Testis (tissue), 5 donors: ENCODE measurements at places on chromosomes 13 and 19.
A peak's percentile ranks its signal among the peaks of the same experiment; 100 is the strongest.

- no peak overlapping the region for H3K4me3 ChIP-seq
- no peak for DNase-seq
- peaks cover 11% of the 10 kb centered on the region for H3K4me1 ChIP-seq
These were observed 52.8 kb downstream of the COL4A2 start for GRCh38 chr13:110359840-110360301.

DNA sequence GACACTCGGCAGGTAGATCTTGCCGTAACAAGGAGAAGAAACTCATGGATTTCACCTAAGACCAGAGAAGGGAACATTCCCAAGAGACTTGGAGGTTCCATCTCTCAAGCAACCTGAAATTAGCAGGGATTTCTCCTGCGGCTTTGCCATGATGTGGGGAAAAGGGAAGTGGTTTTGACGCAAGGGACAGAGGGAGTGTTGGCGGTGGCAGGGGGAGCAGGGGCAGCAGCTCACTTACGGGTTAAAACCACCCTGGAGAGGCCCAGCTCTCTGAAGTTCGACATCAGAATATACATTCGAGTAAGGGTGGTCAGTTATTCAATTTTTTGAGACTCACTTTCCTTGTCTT is 76.1 kb upstream of the POMP start:
- no peak for DNase-seq
- no peaks in the 10 kb centered on the region for H3K36me3 ChIP-seq
- no peak overlapping the region for H3K27ac ChIP-seq
- no peaks in the 10 kb centered on the region for H3K4me1 ChIP-seq
- no peak overlapping the region for H3K4me3 ChIP-seq

GRCh38 chr19:48095612-48096175 is 14.9 kb downstream of the PLA2G4C start:
- no peak overlapping the region for H3K4me3 ChIP-seq
- no peak overlapping the region for H3K27ac ChIP-seq
- no peaks in the 10 kb centered on the region for H3K36me3 ChIP-seq
- no peaks in the 10 kb centered on the region for H3K4me1 ChIP-seq

GRCh38 chr13:49927755-49928154 is 8.4 kb downstream of the SPRYD7 start:
- no peak overlapping the region for H3K27ac ChIP-seq
- no peaks in the 10 kb centered on the region for H3K36me3 ChIP-seq
- DNase-seq: no peak
- H3K4me3 ChIP-seq: no peak overlapping the region
- H3K27me3 ChIP-seq: no peaks in the 10 kb centered on the region

DNA sequence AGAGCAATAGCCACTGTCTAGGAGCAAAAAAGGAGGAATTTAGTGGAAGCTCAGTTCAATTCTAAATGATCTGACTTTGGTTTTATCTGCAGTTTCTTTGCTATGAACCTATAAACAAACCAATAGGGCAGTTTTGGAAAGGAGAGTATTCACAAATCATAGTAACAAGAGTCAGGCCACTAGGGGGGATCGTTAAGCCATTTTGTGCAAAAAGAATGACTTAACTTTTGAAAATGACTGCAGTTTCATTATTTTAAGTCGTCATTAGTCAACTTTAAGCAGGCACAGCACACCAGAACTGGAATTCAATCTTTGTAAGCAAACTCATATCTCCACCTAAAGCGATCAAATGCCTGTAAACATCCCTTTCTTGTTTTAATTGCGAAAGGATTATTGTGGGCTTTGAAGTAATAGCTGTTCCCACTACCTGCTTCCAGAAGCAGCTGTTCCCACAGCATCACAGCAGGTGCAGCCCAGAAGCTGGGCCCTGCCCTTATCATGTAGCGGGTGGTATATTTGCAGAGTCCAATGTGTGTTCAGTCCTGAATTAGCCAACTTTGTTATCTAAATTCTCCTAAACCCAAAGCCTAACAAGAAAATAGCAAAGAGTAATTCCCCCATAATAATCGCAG is 51.5 kb downstream of the SOX21 start:
- no peaks in the 10 kb centered on the region for H3K36me3 ChIP-seq
- H3K4me3 ChIP-seq: no peak overlapping the region
- DNase-seq: no peak
- no peaks in the 10 kb centered on the region for H3K4me1 ChIP-seq

DNA sequence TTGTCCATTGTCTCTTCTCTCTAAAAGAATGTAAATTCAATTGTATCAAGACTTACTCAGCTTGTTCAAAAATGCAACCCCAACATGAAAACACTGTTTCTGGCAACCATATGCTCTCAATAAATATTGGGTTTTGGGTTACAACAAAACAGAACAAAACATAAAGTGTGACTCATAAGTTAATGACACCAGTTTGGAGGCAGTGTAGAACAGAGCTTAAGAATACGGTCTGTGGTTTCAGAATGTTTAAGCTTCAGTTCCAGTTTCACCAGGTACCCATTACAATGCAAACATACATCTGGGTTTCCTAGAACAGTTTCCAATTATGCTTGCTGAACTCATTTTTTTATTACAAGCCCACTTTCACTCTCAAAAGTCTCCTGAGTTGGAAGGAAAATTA is 285.8 kb upstream of the PCDH9 start:
- no peak overlapping the region for H3K4me3 ChIP-seq
- H3K36me3 ChIP-seq: no peaks in the 10 kb centered on the region
- H3K27ac ChIP-seq: no peak overlapping the region

- no peaks in the 10 kb centered on the region for H3K4me1 ChIP-seq
- no peak overlapping the region for H3K4me3 ChIP-seq
- no peaks in the 10 kb centered on the region for H3K27me3 ChIP-seq
These were observed 1417.3 kb downstream of the OLFM4 start for GRCh38 chr13:54445865-54446264.

DNA sequence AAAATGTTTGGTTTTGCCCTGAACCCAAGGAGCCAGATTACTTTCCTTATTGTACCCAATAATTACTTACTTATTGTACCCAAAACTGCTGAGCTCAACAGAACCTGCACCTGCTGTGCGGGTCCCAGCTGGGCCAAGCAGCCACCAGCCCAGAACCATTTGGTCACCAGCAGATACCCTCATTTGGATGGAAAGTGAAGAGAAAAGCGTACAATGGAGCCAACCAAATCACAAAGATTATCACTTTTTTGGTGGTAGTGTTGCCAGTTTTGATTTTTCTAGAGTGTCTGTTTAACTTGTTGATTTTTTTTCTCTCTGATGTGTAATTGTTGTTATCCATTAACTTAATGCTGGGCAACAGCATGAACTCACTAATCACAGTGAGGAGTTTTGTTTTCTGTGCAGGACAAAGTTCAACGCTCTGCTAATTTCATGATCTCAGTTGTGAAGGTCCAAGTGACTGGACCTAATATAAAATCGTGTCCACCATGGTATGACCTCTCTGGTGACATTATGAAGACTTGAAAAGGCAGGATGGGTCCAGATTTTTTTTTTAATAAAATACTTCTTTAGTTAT is 23.8 kb downstream of the SPATA13 start:
- peak overlapping the region; percentile 18 for H3K27ac ChIP-seq
- peaks cover 6% of the 10 kb centered on the region for H3K4me1 ChIP-seq
- no peaks in the 10 kb centered on the region for H3K36me3 ChIP-seq
- H3K27me3 ChIP-seq: no peaks in the 10 kb centered on the region

DNA sequence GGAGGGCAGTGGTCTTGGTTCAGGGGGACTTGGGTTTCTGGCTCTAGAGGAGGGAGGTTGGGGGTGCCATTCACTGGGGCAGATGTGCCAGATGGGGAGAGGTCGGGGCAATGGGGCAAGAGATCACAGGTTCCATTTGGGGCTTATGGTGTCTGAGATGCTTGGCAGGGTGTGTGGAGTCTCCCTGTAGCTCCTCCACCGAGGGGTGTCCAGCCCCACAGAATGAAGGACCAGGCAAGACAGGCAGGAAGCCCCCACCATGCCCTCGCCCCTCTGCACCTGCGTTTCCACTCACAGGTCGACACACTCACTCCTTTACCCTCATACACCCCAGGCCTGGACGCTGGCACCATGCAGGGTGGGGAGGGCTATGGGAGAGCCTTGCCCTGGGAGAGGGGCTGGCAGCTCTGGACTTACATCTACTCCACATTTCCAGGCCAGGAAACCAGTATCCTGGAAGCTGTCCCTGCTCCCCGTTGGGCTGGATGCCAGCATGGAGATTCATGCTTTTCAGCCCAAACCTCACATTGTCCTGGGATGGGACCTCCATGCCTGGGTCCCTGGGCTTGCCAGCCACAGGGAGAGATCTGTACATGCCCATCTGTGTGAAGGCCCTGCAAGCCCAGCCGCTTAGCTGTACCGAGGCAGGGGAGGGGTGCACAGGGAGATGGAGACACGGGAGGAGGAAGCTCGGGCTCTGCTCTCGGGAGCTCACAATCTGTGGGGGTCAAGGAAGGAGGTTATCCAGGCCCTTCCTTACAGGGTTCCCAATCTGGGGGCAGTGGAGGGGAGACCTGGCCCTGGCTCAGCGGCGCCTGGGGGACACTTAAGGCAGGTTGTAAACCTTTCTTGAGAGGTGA is 77.1 kb downstream of the CHST8 start:
- H3K27me3 ChIP-seq: no peaks in the 10 kb centered on the region
- DNase-seq: no peak
- H3K4me1 ChIP-seq: no peaks in the 10 kb centered on the region
- H3K27ac ChIP-seq: no peak overlapping the region

DNA sequence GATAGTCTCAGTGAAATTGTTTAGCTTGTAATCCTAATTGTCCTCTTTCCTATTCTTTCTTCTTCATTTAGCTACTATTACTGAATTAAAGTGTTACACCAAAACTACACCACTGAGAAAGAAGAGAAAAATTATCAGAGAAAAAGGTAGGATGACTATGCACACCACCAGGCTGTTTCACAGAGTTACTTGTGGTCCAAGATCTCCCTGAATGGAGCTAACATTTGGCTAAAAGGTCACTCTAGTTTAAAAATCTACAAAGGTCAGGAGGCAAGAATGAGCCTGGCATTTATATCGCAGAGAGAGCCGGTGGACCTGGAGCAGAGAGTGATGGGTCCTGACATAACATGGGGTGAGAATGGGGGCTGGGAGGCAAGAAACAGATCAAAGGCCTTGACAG is 37.0 kb upstream of the EEF1AKMT1 start:
- H3K27ac ChIP-seq: no peak overlapping the region
- H3K4me3 ChIP-seq: no peak overlapping the region
- H3K4me1 ChIP-seq: no peaks in the 10 kb centered on the region
- no peaks in the 10 kb centered on the region for H3K36me3 ChIP-seq

GRCh38 chr19:55258476-55258827 is 365 bp downstream of the PPP6R1 start:
- DNase-seq: no peak
- H3K27me3 ChIP-seq: no peaks in the 10 kb centered on the region
- H3K27ac ChIP-seq: peak overlapping the region; percentile 97
- peaks cover 31% of the 10 kb centered on the region for H3K4me1 ChIP-seq
- H3K4me3 ChIP-seq: peak overlapping the region; percentile 93

DNA sequence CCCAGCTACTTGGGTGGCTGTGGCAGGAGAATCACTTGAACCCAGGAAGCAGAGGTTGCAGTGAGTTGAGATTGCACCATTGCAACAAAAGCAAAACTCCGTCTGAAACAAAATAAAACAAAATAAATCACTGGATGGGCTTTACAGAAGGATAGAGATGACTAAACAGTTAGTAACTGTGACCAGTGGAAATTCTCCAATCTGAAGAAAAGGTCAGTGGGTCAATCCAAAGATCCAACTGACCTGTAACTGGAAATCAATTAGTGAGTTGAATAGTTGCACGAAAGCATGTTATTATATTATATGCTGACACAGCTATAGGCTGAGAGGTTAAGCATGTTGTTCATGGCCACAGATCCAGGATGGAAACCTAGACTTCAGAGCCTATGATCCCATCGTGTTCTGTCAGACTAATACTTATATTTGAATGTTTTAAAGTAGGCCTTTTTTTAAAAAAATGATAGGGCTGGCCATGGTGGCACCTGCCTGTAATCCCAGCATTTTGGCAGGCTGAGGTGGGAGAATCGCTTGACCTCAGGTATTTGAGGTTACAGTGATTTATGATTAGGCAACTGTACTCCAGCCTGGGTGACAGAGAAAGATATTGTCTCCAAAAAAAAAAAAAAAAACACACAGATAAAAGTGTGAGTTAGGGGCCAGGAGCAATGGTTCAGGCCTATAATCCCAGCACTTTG is 1.4 kb downstream of the ECH1 start:
- H3K27me3 ChIP-seq: no peaks in the 10 kb centered on the region
- no peak overlapping the region for H3K27ac ChIP-seq
- no peaks in the 10 kb centered on the region for H3K36me3 ChIP-seq
- DNase-seq: no peak
- no peak overlapping the region for H3K4me3 ChIP-seq
- H3K4me1 ChIP-seq: peaks cover 15% of the 10 kb centered on the region

- H3K4me3 ChIP-seq: peak overlapping the region; percentile 27
- H3K4me1 ChIP-seq: no peaks in the 10 kb centered on the region
- peak; percentile 42 for DNase-seq
- no peak overlapping the region for H3K27ac ChIP-seq
- no peaks in the 10 kb centered on the region for H3K27me3 ChIP-seq
These were observed 113.7 kb upstream of the SLITRK1 start for GRCh38 chr13:83995930-83996329.

DNA sequence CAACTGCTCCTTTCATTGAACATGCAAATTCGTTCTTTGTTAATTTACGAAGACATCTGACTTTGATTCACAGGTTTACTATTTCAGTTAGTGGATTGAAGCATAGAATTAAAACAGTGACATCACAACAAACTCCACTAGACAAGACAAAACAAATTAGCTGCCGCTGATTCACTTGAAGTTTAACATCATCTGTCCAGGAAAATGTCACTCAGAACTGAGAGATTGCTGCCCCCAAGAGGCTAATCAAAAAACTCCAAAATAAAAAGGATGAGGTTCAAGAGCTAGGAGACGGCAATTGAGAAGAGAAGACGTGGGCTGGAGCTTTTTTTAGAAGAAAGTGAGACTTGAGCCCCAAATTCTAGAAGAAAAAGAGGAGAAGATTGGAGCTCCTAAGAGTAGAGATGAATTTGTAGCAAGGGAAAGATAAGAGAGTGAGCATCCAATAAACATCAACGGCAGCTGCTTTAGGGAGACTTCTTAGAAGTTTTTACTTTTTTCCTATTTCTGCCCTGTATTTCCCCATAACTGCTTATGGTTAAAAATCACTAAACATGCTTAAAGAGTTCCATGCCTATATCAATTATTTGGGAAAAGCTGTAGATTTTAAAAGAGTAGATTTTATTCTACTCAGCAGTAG is 40.8 kb upstream of the TPP2 start:
- no peak overlapping the region for H3K27ac ChIP-seq
- no peaks in the 10 kb centered on the region for H3K27me3 ChIP-seq
- no peak for DNase-seq
- no peaks in the 10 kb centered on the region for H3K36me3 ChIP-seq

DNA sequence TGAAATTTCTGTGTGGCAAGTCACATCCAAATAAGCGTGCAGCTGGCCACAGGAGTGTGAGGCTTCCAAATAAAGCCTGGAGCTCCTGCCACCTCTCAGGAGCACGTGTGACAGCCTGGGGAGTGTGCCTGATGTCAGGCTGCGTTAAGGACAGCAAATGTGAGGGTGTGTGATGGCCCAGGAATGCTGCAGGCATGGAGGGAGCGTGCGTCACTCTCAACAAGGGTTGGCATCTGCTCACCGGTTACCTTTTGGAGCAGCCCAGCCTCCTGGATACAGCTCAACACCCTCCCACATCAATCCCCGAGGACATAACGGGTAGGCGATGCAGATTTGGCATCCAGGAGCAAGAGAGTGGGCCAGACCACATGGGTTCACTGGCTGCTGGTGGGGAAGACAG is 19.0 kb downstream of the NUMBL start:
- no peak overlapping the region for H3K27ac ChIP-seq
- H3K36me3 ChIP-seq: no peaks in the 10 kb centered on the region
- H3K27me3 ChIP-seq: no peaks in the 10 kb centered on the region
- H3K4me1 ChIP-seq: no peaks in the 10 kb centered on the region
